BE2C (cell line): ENCODE measurements at places on chromosomes 6 and 20.

DNA sequence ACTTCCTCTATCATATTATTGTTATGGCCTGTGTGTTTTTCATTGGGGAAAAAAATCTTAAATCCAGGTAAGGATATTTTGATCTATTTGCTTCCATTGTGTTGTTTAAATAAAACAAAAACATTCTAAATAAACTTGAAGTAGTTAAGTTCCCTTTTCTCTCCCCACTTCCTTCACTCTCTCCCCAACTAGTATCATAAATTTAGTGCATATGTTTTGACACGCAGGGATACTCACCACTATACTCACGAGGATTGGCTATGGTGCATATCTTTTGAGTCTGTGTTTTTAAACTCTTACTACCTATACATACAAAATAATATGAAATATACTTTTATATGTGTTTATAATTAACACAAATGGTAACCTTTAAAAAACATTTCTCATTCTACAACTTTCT lies 5.2 kb downstream of the TTLL9 start:
- no peak for DNase-seq

DNA sequence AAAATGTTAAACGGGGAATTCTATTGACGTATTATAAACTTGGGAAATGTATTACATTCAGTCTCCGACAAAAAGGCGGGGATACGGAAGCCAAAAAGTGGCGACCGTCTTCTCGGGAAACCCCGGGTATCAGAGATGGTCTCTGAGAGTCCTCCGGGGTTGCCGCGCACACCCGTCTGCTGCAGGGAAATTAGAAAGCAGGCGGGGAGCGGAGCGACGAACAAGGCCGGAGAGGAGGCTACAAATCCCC lies 1.5 kb downstream of the SALL4 start:
- no peak for DNase-seq

DNA sequence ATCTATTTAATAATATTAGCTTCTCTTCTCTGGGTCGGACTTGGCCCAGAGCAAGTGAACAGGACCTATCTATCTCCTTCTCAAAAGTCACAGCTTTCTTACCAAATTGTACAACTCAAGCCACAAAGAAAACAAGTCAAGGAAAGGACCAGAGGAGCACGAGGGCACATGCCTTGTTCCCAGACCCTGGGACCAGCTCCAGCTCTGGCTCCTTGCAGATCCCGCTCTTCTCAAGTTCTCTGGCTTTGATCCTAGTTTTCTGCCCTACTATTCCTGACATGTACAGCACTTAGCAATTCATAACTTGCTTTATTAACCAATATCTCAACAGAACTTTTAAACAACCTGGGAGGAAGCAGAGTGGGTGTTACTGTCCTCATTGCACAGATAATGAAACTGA lies 185.9 kb downstream of the ESR1 start:
- no peak for DNase-seq

DNA sequence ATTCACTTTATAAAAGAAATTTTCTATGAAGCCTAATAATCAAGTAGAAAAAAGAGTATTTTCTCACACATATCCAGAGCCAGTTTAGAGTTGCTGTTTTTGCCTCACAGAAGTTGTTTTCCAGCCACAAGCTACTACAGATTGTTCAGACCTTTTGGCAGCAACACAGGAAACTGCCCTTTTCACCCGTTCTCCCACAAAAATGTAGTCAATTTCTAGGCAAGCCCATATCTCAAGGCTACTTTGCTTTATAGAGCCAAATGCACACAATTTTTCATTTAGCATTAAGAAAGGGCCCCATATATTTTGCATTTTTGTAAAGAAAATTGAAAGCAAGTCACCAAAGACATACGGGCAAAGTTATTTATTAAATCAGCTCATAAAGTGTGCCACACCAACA lies 49.5 kb downstream of the EPB41L2 start:
- no peak for DNase-seq

DNA sequence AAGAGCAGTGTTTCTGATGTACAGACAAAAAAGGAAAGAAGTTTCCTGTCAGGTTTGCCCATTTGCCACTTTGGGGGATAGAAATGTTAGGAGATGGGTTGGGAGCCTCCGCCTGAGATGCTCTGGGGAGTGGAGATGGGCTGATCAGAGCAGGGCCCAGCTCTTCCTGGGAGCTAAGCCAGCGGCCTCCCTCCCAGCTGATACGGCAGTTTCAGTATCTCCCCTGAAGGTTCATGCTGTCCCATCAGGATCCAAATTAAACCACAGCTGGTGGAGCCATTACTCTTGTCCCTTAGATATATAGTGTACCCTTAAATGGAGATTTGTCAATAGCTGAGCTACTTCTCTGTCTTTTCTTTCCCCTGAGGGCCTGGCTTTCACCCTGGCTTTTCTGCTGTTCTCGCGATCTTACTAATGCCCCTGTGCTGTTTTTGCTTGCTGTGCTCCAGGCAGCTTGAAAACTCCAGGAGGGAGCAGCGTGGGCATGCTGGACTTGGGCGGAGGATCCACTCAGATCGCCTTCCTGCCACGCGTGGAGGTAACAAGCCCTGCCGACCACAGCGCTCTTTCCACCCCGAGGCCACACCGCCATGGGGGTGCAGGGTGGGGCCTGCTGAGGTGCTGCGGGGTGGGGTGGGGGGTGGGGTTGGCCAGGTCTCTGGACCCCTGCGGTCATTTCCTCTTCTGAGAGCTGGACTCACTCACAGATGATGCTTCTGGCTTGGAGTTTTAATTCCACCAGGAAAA lies 20.9 kb downstream of the ENTPD6 start:
- DNase-seq, result no peak
